NCI-H510A (cell line): ENCODE measurements at places on chromosomes 5 and 9.

GRCh38 chr5:113232221-113232620, 202.6 kb downstream of the TSSK1B start:
- DNase-seq = no peak

GRCh38 chr5:157603333-157604190, 28.0 kb upstream of the ADAM19 start:
- DNase-seq = no peak

GRCh38 chr9:114285166-114285867, 37.6 kb upstream of the ORM1 start:
- DNase-seq = no peak

GRCh38 chr5:40033009-40033408, 608.2 kb upstream of the DAB2 start:
- no peak for DNase-seq

DNA sequence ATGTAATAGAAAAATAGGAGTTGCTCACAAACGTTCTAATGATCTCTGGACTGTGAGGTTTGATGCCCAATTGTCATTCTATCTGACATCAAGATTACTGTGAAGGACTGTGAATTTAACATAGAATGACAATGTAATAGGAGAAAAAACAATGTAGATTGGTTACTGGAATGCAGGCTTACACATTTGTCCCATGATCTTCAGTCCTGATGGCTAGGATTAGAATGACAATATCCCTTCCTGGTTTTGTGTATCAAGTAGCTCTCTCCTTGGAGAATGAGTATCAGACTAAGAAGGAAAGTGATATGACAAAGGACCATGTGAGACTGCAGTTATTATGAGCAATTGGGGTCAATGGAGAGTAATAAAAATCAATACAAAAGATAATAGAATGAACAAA, 862.2 kb upstream of the C9orf72 start:
- no peak for DNase-seq

DNA sequence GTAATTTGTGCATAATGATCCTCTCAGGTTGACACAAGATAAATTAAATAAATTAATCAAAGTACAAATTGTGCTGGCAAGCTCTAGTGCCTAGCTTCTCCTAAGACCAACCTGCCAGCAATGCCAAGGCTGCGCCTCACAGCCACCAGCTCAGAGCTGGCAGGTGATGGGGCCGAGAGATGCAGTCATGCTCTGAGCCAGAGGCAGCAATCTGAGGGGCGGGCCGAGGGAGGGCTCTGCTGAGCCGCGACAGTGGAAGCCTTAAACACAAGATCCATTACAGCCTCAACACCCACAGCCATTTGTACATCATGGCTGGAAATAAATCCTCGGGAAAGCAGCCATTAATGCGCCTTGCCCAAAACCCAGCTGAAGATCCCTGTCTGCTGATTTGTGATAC, 20.3 kb downstream of the MED27 start:
- DNase-seq = no peak

DNA sequence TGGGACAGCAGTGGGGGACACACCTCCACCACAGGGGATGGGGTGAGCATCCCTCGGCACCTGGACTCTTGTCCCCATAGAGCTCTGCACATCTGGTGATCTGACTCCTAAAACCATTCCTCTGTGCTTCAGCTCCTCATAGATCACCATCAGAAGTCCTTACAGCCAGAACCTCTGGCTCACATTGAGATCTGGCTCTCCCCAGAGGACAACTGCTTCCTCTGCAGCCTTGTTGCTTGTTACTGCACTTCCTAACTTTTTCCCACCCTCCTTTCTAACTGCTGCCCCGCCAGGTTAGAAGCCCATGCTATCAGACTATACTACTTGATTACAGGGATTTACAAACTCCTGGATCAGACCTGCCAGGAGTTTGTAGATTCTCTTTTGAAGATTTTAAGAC, 64.5 kb downstream of the ARSB start:
- DNase-seq = no peak

DNA sequence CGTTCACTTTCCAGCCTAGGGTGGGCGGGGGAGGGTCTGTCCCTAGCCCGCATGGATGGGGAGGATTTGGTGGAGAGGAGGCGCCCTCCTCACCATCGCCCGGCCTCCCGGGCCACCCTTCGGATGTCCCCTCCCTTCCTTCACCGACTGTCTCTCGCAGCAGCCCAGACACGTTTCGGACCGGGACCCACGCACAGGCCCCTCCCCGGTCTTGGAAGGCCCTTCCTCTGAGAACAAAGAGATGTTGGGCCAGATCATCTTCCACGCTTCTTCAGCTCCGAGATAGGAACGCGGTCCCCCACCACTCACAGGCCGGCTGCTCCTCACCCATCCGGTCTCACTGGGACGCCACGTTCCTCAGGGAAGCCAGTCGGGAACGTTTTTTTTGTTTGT, 640 bp upstream of the DPM2 start:
- no peak for DNase-seq

DNA sequence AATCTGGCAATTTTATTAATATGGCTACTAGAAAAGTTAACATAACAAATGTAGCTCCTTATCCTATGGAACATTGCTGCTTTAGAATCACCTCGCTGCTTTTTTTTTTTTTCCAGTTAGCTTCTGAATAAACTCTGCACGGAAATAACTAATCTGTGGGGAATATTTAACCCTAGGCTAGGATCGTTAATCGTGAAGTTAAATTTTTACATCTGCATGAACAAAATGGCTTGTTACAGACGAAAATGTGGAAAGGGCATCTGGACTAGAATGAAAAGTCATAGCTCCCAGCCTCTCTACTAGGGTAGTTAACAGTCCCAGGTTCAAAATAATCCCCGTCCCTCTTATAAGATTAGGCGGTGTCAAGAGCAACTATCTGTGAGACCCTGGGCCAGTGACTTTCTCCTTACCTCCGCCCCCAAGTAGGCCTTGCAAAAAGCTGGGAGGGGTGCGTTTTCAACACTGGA, 470 bp upstream of the SLC22A5 start:
- DNase-seq = no peak

- DNase-seq = no peak
Observed at GRCh38 chr5:125463466-125464092, 717.1 kb upstream of the ZNF608 start.

- DNase-seq = no peak
Observed at GRCh38 chr5:58490402-58491050, 709 bp upstream of the GAPT start.

GRCh38 chr9:82571540-82571939, 491.4 kb downstream of the RASEF start:
- DNase-seq = no peak

DNA sequence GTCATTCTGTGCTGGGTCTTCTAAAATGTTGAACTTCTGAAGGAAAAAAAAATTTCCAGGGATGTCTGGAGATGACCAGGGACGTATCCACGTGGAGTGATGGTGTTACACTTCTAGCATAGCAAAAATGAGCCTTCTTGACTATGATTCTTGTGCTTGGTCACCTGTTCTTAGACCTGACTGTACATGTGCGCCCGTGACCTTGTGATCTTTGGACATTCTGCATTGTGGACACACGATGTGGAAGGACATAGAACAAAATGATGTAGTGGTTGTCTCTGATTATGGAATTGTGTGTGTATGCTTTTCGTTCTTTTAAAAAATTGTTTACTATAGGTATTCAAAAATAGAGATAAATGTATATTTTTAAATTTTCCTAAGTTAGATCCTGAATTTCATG, 61.0 kb downstream of the SNX30 start:
- DNase-seq = no peak

DNA sequence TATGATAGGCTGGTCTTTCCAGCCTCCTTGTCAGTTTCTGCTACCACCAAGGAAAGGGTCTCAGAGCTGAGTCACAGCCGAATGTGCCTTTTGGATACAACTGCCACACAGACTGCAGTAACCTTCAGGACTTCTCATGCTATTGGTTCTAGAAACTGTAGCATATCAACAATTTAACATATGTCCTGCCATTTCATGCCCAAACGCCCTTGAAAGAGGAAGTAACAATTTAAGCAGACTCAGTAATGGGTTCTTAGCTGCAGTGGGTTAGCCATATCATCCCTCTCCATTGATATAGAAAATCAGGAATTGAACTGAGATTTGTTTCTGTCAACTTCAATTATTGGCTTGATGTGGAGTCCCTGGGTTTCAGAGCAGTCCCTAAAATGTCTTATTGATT, 4.1 kb upstream of the CLK4 start:
- no peak for DNase-seq

GRCh38 chr9:137974746-137975526, 97.4 kb downstream of the CACNA1B start:
- DNase-seq = no peak

- no peak for DNase-seq
Observed at GRCh38 chr5:83294246-83294645, 177.3 kb upstream of the VCAN start.

DNA sequence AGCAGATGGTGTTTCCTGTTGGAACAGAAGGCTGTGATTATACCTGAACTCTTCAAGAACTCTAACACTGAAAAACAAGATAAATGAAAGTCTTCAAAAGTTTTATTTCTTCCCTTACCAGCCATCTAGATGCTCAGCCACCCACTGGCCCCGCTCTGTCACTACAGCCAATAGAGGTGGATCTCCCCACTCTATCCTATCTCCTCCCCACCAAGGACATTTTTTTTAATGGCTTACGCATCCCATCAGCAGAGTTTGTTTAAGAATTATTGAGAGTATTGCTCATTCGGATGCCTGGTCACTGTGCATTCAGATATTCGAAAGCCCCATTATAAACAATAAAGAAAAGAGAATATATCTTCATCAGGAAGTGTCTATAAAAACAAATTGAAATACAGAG, 159.4 kb downstream of the RASEF start:
- DNase-seq = no peak

DNA sequence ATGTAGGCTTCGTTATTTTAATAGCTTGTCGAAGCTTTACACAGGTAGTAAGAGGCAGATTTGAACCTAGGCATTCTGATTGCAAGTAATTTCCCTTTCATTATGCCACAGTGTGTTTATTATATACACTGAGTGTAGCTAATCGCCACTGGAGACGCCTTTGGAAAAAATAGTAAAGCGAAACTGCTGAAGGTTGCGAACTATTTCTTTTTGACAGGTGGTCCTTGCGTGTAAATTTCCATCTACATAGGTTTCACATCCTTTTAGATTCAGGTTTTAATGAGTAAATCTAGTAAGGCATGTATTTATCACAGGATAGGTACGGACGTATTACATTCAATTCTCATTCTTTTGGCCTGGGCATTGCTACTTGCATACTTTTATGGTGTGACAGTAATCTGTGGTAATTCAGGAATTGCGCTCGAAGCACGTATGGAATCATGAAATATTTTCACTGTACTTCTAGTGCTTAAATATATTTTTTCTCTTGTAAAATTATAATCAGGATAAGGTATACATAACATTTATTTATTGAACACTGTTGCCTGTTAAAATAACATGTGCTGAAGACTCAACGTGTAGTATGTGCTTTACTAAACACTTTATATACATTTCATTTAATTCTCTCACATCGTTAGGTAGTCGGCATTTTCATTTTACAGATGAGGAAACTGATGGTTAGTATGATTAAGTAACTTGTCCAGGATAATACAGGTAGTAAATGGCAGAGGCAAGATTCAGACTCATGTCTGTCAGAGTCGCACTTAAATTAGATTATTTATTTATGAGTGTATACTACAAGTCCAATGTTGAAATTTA, 1.8 kb downstream of the MARCHF6 start:
- DNase-seq = no peak

- no peak for DNase-seq
Observed at GRCh38 chr5:140498591-140498990, 48.9 kb upstream of the EIF4EBP3 start.
